ENCODE measurements at places on chromosomes 3 and 15.

DNA sequence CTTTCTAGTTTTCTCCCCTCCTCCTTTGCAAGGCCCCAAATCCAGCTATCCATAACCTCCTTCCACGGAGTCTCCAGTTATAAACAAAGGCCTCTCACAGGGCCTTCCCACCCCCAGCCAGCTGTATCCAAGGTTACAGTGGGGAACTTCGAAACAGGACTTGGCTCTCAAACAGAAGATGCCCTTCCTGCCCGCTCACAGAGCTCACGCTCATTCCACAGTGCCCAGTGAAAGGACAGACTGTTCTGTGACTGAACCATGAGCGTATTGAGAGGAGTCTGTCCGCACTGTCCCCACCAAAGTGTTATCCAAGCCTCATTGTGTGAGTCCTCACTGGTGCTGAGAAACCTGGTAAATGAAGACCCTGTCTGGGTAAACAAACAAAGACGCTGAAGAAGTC lies 35.4 kb downstream of the ARHGAP31 start:
- DNase-seq = no peak

DNA sequence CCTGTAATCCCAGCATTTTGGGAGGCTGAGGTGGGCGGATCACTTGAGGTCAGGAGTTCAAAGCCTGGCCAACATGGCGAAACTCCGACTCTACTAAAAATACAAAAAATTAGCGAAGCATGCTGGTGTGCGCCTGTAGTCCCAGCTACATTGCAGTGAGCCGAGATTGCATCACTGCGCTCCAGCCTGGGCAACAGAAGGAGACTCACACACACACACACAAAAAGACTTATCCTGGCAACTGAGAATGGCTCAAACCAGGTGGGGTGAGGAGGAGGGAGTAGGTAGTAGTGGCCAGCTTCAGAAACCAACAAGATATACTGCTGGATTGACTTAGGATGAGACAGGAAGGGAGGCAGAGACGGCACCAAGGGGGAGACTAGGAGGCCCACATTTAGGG lies 53.4 kb upstream of the APEH start:
- DNase-seq = no peak

- DNase-seq = no peak
These were observed 4.1 kb downstream of the LRCH3 start for GRCh38 chr3:197795200-197795599.

DNA sequence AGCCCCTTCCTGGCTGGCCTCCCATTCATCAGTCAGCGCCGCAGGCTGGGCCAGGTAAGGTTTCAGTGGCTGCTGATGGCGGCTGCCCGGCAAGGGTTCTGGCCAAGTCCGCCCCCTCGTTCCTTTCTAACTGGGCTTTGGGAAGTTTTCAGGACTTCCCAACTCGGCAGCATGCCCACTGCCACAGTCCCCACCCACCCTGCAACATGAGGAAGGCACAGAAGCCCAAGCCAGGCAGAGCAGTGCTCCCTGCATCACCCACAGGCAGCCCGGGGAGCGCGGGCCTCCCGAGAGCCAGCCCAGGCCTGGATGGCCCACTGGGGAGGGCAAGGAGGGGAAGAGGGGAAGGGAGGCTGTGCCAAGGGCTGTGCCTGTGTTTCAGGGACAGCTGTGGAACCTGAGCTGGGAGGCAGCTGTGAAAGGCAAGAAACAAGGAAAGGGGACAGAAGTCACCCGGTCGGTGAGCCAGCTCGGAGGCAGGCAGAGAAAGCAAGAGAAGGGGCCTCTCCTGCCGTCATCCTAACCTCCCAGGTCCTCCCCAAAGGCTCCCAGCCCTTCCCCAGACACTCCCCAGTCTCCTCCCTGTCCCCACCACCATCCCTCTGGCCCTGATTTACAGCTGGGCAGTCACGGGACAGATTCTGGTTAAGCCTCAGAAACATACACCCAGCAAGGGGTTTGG lies 73.9 kb downstream of the CPN2 start:
- no peak for DNase-seq

GRCh38 chr15:29853211-29853987 lies 31.1 kb upstream of the TJP1 start:
- DNase-seq = no peak

DNA sequence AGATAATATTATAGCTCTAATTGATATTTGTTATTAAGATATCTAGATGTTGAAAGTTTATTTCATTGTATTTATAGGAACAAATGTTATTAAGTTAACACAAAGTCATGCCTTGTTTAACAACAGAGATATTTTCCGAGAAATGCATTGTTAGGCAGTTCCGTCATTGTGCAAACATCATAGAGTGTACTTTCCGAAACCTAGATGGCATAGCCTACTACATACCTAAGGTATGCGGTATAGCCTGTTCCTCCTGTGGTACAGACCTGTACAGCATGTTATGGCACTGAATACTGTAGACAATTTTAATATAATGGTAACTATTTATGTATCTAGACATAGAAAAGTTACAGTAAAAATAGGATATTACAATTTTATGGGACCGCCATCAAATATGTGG lies 114.3 kb downstream of the NAALADL2 start:
- DNase-seq = no peak
